ENCODE measurements at places on chromosomes 6 and 20.

DNA sequence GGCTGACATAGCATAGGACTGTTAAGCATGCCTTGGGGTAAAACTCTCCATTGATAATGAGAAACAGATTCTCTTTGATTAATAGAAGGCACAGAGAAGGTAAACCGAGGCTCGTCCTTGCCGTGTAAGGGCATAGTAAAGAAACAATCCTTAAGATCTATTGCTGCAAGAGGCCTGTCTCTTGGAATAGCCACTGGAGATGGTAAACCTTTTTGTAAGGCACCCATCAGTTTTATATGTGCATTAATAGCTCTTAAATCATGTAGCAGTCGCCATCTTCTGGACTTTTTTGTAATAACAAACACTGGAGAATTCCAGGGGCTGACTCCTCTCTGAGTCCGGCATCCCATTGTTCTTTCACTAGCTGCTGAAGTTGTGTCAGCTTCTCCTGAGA lies 8.4 kb upstream of the ABHD12 start:
- DNase-seq = no peak

DNA sequence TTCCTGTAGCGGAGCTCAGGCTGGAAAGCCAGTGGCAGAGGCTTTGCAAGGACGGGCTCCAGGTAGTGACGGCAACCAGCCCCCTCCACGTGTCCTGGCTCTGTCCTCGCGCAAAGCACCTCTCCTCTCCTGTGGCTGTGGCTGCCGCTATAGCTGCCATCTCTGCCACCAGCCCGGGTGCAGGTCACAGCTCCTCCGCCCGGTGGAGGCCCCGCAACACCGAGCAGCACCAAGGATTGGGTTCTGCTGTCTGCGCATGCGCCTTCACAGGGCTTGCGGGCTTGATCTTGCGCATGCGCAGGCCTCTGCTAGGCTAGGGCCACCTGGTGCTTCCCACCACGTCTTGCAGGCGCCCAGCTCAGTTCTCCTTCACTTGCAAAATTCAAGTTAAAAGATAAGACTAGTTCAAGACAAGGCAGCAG lies 625.4 kb downstream of the QKI start:
- no peak for DNase-seq

DNA sequence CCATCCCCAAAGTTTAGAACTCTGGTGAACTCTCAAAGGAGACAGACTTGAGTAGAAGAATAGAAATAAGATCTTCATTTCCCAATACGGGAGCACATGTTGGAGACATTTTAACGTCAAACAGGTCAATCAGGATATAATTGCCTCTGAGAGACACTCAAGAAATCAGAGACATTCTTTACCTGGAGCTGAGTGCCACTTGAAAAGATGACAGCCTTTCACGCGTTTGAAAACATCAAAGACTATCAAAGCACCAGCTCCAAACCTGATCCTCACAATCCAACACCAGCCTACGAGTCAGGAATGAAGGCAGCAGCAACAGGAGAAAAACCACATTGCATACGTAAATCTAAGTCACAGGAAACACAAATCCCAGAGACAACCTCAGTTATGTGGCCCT lies 571.5 kb upstream of the CDH4 start:
- DNase-seq = no peak

- DNase-seq = no peak
Observed at GRCh38 chr6:28648878-28649375, 123.2 kb downstream of the GPX5 start.

GRCh38 chr20:4677846-4678245 lies 43.9 kb upstream of the PRND start:
- DNase-seq = no peak

DNA sequence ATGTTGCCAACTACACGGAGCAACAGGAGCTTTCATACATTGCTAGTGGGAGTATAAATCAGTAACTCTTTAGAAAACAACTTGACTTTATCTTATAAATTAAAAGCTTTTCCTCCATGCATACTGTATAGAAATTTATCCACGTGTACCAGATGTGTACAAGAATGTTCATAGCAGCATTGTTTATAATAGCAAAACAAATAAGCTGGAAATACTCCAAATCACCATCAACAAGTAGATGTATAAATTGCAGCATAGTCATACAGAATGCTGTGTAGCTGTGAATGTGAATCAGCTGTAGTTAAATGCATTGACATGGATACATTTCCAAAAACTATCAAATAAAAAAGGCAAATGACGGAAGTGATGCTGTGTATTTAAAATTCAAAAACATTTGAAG lies 6.0 kb downstream of the PSMF1 start:
- no peak for DNase-seq

DNA sequence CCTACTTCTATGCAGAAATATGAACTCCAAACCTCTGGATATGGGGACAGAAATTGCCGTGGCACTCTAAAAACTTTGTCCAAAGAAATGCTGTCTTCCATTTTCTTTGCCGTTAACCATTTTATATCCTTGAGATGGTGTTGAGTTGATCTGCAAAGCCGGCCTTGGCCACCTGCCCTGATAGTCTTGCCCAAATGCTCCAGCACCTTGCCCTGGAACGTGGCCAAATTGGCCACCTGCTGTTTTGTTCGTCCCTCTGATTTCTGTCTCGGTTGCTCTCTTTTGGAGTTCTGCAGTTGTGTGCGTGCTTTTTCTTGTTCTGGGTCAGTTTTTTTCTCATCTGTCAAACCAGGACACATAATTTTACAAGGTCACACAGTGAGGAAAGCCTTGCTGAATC lies 239.7 kb upstream of the GMDS start:
- no peak for DNase-seq

DNA sequence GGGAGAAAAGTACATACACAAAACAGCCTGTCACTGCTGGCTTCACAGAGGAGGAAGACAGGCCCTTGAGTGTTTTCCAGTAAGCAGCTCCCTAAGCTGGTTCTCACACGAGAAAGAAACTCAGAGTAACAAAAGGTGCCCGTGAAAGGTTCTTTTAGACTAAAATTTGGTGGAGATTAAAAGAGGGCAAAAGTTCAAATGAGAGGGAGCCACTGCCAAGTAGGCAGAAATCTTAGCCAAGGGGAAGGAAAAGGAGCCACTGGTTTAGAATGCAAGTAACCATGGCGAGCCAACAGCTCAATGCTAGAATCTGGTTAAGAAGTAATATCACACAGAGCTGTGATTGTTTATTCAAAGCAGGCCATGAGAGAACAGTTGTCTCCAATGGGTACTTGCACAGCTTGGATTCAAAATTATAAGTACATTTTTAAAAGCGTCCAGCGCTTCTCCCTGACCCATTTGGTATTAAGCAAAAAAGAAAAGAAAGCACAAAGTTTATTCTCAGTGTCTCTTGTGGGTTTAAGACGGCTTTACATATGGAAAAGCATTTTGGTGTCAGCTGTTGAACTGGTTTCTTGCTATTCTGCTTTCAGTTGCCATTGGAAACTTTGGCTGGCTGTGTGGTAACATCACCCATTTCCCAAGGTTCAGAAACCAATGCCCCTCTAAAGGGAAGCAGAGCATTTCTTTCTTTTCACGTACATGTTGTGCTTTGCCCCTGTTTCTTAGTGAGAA lies 648.5 kb downstream of the RNF144B start:
- DNase-seq = no peak

DNA sequence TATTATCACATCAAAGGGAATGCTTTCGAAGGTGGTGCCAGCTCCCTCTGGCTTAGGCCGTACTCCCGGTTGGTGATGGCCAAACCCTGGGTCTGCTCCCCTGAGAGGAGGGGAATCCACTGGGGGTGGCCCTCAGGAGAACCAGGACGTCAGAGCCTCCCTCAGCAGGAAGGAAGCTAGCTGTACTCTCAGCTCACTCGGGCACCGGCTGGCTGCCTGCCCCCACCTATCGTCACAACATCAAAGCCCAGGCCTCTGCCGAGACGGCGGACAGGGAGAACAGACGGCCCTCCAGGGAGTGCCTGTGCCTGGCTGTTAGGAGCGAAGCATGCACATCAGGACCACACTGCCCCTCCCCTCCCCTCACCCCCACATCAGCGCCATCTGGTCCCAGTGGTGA lies 9.2 kb upstream of the PGC start:
- DNase-seq = no peak

DNA sequence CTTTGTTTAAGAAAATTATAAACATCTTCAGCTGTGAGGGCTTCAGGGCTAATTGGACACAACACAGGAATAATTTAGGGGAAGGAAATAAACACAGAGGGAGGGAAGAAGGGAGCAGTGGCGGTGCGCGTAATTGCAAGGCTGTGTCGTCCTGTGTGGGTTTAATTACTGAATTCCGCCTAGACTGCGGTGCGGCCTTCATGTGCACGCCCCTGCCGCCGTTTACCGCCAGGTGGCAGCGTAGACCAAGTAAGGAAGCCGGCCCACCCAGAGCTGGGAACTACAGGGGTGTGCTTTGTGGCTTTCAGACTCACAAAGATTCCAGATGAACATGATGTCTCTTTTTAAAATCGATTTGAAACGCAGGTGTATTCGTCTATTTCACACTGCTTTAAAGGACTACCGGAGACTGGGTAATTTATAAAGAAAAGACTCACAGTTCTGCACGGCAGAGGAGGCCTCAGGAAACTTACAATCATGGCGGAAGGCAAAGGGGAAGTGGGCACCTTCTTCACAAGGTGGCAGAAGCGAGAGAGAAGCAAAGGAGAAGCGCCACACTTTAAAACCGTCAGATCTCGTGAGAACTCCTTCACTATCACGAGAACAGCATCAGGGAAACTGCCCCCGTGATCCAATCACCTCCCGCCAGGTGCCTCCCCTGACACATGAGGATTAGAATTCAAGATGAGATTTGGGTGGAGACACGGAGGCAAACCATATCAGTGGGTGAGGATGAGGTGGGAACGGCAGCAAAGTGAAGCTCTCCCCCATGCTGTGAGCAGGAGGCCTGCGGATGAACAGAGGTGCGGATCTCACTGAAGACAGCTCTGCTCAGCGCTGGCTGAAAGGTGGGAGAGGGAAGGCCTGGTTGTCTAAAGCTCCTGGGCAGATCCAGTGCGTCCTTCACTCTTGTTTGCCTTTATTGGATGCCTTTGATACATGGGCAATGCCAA lies 222.0 kb upstream of the PDE10A start:
- peak; percentile 12 for DNase-seq

DNA sequence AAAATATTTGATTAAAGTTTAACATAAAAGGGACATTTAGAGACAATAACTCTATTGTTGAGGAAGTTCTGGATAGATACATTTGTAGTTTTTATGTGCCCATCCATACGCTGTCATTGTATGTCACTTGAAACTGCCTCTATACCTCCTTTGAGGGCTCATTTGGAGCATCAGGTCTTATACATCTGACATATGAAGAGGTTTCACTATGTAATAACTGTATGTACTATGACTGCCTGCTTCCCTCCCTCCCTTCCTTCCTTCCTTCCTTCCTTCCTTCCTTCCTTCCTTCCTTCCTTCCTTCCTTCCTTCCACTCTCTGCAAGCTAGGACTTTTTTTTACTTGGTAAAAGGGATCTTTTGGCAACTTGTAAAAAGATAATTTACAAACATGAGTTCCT lies 657.5 kb downstream of the GRIK2 start:
- no peak for DNase-seq

DNA sequence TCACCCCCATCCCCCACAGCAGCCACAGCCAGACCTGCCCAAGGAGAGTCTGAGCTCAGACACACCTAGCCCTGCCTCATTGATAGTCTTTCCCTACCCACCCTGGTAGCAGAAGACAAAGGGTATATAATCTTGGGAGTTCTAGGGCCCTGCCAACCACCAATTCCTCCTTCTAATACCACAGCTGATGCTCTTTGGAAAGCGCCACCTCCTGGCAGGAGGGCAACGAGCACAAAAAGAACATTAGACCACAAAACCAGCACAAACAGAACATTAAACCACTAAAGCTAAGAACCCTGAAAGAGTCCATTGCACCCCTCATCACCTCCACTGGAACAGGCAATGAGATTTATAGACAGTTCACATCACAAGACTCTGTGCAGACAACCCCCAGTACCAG lies 195.8 kb upstream of the FUT9 start:
- no peak for DNase-seq

GRCh38 chr20:52992632-52993031 lies 20.5 kb downstream of the TSHZ2 start:
- DNase-seq = no peak

DNA sequence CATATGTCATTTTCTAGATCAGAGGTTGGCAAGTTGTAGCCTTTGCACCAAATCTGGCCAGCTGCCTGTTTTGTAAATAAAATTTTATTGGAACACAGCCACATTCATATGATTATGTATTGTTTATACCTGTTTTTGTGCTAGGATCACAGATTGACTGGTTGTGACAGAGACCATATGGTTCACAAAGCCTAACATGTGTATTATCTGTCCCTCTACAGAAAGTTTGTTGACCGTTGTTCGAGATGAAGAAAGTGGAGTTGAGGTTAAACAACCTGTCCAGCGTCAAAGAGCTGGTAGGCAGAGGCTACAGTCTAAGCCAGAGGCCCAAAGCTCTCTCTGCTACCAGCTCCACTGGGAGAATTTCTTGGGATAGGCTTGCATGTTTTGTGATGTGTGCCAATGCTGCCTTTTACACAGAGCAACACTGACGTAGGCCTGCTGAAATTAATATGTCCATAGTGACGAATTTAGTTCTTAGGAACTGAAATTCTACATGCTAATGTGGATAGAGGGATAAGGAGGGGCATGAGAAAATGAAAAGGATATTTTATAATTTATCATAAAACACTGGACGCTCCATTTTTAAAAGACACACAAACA lies 11.7 kb upstream of the IGF2R start:
- no peak for DNase-seq

GRCh38 chr6:130134582-130134981 lies 88.2 kb downstream of the SAMD3 start:
- DNase-seq = no peak

- no peak for DNase-seq
Observed at GRCh38 chr6:91786474-91787184, 1199.8 kb upstream of the MAP3K7 start.

- no peak for DNase-seq
Observed at GRCh38 chr20:53444401-53445149, 149.1 kb downstream of the ZNF217 start.

DNA sequence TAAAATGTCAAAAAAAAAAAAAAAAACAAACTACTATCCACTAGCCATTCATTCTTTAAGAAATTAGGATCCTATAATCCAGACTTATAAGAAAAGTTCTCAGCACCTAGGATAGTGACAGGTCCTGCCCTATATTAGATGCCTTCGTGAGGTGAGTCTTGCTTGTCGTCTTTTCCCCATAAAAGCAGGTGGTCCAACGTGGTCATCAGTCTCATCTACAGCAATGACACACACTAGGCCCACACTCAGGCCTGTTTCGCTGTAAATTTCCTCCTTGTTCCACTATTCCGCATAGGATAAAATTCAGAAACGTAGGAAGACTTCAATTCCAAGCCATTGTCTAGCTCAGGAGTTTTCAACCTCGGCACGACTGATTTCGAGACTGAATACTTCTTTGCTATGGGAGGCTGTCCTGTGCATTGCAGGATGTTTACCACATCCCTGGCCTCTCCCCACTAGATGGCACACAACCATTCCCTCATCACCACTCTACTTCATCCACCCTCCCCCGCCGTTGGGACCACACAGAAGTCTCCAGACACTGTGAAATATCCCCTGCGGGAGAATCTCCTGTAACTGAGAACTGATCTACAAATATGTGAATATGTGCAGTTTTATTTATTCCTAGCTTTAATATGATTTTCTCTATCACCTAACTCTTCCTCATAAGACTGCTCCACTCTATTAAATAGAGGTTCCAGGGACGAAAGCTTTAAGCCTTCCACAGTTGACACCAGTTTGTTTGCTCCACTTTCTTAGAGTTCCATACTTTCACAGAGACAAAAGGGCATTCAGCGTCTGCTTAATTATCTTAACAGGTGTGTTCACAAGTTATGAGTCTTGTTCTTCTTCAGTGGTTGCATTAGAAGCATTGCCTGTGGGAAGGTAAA lies 346.3 kb downstream of the BMP2 start:
- DNase-seq = no peak
